ENCODE measurements at places on chromosomes 13 and 19.

DNA sequence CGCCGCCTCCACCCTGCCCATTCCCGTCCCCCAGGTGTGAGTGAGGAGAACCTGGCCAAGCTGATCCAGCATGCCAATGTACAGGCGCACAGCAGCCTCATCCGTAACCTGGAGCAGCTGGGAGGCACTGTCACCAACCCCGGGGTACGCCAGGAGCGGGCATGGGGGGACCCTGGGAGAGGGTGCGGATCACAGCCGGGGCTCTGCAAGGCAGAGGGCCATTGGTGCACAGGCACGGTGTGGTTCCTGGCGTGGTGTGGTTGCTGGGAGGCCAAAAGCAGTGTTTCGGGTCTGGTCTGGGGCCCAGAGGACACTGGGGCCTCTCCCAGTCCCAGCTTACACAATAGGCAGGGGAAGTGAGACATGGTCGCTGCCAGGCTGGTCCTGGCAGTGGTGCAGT lies 8.3 kb downstream of the STXBP2 start:
- no peak for DNase-seq

DNA sequence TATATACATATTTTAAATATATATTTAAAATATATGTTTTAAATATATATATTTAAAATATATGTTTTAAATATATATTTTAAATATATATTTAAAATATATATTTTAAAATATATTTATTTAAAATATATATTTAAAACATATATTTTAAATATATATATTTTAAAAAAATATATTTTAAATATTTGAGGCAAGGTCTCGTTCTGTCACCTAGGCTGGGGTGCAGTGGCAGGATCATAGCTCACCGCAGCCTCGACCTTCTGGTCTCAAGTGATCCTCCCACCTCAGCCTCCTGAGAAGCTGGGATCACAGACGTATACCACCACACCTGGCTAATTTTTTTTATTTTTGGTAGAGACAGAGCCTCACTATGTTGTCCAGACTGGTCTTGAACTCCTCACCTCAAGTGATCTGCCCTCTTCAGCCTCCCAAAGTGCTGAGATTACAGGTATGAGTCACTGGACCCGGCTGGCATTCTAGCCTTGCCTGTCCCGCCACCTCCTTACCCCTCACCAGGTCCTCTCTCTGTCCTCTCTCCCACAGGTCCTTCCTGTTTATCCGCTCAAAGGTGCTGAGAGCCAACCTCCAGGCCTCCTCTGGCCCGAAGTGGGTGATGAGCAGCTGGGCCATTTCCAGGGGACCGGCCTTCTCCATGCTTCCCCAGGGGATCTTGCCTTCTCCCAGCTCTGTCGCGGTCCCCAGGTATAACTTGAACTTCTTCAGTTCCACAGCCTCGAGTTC lies 564 bp downstream of the NLRP12 start:
- no peak for DNase-seq

- DNase-seq = no peak
These were observed 102.2 kb upstream of the MBNL2 start for GRCh38 chr13:97119943-97120342.

GRCh38 chr13:103873725-103874124 lies 807.5 kb upstream of the SLC10A2 start:
- no peak for DNase-seq

DNA sequence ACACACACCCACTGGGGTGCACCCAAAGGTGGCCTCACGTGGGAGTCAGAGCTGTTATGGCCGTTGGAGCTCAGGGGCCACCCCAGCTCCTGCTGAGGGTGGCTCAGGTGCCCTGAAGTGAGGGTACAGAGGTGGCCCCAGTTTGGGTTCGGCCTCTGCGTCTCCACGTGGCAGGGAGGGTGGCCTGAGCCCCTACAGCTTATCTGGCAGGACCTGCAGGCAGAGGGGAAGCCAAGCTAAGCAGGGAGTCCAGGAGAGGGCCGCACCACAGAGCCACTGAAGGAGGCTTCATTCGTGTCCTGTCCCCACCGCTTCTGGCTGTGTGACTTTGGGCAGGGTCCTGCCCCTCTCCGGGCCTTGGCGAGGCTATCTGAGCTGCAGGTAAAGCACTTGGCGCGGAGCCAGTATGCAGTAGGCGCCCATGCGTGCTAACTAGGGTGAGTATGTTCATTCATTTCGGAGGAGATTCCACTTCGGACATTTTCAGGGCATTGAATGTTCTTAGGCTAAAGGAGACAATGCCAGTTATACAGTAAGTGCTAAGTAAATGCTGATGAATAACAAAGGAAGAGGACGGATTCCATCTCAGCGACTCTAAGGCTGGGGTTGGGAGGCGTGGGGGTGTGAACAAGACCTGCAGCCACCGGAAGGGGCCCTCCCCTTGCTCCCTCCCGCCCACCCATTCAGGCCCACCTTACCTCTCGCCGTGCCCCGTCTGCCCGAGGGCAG lies 4.9 kb downstream of the REX1BD start:
- DNase-seq = peak; percentile 65

- no peak for DNase-seq
These were observed 25.4 kb upstream of the SCEL start for GRCh38 chr13:77510156-77510555.

DNA sequence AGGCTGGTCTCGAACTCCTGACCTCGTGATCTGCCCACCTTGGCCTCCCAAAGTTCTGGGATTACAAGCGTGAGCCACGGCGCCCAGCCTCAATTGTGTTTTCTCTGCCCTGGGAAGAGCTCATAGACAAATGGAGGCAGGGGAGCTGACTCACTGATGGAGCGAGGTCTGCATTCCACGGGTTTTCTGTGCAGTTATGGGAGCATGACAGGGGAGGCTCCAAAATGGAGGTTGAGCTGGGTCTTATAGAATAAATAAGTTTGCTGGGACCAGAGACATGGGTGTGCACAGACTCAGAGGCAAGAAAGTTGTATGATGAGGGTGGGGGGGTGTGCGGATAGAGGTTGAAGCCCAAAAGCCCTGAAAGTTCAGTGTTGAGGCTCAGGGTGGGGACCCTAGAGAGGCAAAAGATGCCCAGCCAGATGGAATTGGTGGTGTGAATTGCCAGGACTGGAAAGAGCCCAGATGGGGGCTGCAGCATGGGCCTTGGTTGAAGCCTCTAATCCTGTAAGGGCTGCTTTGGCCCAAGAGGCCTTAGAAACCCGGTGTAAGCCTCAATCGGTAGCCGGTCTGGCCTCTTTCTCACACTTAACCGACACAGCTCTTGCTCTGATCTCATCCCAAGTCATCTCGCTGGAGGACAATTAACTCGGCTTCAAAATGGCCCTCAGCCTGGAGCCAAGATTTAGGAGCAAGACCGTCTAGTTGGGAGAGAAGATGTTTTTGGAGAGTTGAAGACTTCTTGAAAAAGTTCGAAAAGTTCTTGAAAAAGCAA lies 1.9 kb downstream of the TPM4 start:
- no peak for DNase-seq

GRCh38 chr13:70612881-70613280 lies 504.6 kb upstream of the KLHL1 start:
- DNase-seq = no peak

DNA sequence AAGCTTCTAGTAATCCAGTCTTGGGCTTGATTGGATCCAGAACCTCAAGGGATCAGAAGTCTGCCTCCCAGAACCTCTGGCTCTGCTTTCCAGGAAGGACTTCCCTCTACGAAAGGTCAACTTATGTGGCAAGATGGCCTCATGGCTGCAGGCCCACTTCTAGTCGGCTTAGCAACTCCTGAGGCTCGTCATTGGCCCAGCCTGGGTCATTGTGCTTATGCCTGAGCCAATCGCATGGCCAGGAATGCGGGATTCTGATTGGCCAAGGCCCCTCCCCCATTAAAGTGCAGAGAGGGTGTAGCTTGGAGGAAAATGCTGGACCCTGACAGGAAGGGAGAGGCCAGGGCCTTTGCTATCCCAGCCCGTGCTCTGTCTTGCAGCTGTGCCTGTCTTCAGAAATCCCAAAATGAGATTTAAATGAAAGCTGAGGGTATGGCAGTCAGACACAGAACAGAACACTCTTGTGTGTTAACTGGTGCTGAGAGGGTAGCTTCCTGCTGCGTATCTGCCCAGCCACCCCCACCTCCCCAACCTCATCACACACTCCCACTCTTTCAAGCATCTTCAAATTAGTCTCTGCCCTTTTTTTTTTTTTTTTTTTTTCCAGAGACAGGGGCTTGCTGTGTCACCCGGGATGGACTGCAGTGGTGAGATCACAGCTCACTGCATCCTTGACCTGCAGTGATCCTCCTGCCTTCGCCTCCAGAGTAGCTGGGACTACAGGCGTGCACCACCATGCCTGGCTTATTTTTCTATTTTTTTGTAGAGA lies 5.5 kb upstream of the CCNE1 start:
- no peak for DNase-seq

DNA sequence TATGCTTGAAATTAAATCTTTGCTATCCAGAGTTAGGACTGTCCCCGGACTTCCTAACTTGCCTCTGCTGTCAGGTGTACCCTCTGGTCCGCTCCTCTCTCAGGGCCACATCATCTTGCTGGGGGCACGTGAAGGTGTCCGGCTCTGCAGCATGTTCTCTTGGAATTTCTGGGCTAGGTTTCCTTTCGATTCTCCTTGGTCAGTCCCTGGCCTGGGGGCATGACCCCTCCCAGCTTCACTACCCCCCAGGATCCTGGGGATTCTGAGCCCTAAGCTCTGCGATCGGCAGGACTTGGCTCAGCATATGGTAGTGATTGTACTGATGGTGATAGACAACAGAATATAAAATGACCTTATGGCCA lies 5.1 kb upstream of the GPI start:
- no peak for DNase-seq

GRCh38 chr13:91184244-91184926 lies 163.1 kb upstream of the MIR17HG start:
- no peak for DNase-seq

- DNase-seq = no peak
These were observed 527.5 kb upstream of the NBEA start for GRCh38 chr13:34414616-34415015.

- peak; percentile 92 for DNase-seq
These were observed 7.7 kb downstream of the TECR start for GRCh38 chr19:14536926-14537692.

DNA sequence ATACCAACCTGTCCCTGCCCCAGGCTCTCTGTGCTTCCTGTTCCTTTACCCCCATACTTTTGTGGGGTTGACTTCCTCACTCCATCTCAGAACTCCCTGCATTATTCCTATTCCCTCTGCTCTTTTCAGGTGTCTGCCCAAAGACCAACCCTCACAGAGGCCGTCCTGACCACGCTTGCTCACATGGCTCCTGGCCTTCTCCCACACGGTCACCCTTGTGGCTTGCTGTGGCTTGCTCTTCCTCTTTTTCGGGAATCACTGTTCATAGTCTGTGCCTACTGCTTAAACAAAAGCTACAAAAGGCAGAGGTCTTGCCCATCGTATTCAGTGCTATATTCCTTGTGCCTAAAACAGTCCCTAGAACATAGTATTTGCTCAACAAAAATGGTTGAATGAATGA lies 25.2 kb upstream of the ARGLU1 start:
- no peak for DNase-seq

DNA sequence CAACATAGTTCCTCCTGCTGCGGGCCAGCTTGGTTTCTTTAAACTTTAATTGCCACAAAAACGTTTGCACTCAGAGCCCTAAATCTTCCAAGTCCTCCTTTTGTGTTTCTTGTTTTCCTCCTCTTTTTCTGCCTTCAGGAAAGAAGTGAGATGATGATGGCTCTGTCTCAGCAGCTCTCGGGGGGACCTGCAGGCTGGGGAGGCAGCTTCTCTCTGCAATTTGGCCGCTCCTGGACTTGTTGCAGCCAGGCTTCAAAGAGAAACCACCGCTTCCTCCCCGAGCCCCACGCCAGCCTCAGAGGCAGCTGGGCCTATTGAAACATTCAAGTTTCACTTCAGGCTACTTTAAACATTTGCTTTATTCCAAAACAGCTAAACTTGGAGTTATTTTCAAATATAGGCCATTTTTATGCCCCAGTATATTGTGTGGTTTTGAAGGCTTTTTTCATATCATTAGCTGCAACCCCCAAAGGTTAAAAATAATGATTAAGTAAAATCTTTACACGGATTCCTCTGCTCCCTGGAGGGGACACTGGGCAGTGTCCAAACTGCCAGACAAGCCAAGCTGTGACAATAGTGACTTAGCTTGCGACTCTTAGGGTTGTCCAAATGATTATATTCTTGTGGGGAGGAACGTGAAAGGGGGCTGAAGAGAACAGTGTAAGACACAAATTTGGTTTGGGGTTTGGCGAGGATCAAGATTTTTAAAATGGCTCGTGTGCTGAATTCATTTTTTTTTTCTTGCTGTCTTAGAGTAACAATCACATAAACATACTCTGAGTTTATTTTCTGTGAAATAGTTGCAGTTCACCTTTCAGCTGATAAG lies 330.8 kb downstream of the DLEU7 start:
- DNase-seq = no peak

- DNase-seq = no peak
These were observed 5.5 kb upstream of the PSPN start for GRCh38 chr19:6381030-6381750.

DNA sequence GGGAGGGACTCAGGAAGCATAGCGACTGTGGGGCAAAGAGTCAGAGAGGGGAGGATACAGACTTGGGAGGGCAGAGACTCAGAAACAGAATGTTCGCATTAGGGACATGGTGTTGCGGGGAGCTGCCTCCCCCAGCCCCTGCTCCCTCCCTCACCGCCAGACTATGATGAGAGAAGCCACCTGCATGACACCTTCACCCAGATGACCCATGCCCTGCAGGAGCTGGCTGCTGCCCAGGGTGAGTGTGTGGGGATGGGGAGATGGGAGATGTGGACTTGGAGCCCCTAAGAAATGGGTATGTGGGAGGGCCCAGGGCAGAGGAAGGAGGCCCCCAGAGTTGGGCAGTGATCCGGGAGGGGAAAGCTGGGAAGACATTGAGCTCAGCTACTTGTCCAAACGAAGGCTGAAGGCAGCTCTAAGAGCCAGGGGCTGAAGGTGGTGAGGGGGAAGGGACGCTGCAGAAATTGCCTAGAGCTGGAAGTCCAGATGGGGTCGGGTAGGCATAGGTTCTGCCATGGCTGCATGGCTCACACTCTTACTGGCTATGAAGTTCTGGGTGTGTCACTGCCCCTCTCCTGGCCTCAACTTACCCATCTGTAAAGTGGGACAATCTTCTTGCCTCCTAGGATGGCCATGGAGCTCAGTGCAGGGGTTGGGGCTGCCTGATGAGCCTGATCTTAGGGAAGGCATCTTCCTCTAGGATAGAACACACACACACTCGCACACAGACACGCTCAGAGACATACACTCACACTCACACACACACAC lies 1.4 kb downstream of the SPACA6 start:
- DNase-seq = no peak

GRCh38 chr19:45558399-45558878 lies 26.2 kb downstream of the OPA3 start:
- DNase-seq = peak; percentile 27

- no peak for DNase-seq
These were observed 152.3 kb downstream of the TM9SF2 start for GRCh38 chr13:99653526-99653925.

- no peak for DNase-seq
These were observed 40.2 kb upstream of the NPAS1 start for GRCh38 chr19:46979126-46980105.

Data from NT2/D1 (cell line).